Skin of body (tissue), 3 donors: ENCODE measurements at places on chromosomes 12 and 14.

DNA sequence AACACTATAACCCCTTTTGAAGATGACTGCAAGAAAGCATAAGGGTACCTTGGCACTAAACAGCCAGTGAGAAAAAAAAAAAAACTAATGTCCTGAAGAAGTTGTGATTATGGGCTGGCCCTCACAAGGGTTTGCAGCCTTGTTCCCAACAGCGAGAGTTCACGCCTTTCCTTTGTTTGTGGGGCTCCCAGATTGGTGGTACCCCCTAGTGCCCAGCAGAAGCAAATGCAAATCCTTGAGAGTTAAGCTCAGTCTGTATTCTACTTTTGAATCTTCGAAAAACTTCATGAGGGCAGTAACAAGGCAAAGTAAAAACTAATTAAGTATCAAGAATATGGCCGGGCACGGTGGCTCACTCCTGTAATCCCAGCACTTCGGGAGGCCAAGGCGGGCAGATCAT lies 238.9 kb upstream of the LMO3 start:
- DNase-seq = no peak

DNA sequence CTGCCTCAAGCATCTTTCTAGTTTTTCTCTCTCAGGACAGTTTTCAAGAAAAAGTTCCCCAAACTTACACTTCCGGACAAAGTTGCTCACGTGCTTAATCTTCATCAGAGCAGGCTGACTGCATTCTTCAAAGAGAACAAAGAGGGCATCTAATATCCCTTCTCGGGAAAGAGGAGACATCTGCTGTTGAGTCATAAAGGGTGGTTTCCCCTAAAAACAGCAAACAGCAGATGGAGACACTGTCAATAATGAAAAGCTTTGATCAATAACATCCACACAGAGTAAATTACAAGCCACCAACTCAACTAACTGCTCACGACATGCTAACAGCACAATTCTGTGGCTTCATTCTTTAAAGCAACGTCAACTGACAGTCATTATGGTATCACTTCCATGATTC lies 8.1 kb downstream of the CIT start:
- peak; percentile 38 for DNase-seq

GRCh38 chr12:112728864-112729263 lies 62.7 kb upstream of the RPH3A start:
- DNase-seq = no peak

- DNase-seq = no peak
These were observed 63.0 kb downstream of the GNS start for GRCh38 chr12:64696080-64696741.

DNA sequence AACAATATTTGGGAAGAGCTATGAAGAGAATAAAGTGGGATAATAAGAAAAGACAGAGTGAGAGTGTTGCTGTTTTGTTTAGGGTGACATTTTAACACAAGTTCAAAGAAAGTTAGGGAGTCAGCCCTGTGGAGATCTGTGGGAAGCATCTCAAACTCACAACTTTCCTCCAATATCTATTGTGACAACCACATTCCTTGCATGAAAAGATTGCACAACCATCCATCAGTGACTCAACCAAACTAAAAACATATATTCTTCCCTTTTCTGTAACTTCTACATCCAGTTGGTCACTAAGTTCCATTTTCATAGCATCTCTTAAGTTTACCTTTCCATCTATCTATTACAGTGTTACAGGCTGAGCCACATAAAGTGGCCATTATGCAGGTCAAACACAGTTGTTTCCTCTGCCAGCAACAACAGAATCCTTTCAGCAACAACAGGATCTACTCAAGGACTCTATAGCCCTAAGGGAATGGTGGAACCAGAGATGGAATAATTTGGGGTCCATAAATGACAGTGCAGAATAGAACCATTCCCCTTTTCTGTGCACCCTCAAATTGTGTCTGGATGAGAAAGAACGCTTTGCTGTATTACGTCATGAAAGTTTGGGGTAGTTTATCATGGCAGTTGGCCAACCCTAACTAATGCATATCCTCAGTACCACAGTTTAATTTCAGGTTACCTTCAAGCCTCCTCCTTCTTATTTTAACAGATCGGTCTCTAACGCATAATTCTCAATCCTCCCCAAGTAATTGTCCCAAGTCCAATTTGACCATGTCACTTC lies 118.8 kb downstream of the ST8SIA1 start:
- no peak for DNase-seq

GRCh38 chr12:64943686-64944085 lies 119.2 kb downstream of the TBC1D30 start:
- DNase-seq = no peak

GRCh38 chr14:94722397-94722796 lies 47.5 kb downstream of the GSC start:
- DNase-seq = no peak

- no peak for DNase-seq
These were observed 33.2 kb downstream of the SAMD4A start for GRCh38 chr14:54599966-54600716.

DNA sequence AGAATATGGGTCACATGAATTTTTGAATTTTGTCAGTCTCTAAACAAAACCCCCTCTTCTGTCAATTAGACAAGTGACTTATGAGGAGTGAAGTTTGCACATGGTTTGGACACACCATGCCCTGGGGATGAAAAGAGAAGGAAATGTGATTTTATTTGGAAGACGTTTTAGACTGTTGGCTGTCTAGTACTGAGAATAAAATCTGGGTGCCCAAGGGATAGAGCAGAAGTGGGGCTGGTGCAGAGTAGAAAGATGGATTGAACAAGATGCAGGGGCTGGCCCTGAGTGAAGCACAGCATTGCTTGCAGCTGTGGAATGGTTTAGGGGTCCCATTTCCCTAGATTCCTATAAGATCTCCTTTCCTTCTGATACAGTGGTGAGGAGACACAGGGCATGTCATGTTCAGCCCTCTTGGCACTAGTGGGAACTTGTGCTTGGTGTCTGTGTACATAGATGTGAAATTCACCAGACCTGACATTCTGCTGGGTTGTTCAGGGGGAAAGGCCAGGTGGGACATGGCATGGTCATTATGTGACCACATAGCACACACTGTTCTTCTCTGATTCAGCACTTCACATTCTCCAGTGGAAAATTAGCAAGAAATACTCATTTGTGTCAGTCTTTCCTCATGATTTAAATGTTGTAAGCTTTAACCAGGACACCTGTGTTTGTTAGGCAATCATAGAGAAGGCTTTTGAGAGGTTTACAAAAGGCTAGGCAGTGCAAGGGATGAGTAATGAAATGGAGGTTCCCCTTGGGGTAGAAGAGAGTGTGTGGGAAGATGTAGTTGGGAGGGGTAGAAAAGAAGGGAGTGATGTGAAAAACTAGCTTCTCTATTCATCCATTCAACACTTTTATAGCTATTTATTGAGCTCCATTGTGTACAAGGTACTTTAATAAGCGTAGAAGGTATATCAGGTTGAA lies 202.3 kb upstream of the IGF1 start:
- DNase-seq = no peak

- no peak for DNase-seq
These were observed 15.6 kb downstream of the APPL2 start for GRCh38 chr12:105220150-105220928.

GRCh38 chr12:61870658-61871484 lies 389.3 kb upstream of the USP15 start:
- DNase-seq = no peak

GRCh38 chr14:89292579-89293313 lies 124.3 kb downstream of the FOXN3 start:
- no peak for DNase-seq

GRCh38 chr14:95226801-95227200 lies 69.5 kb upstream of the DICER1 start:
- no peak for DNase-seq

DNA sequence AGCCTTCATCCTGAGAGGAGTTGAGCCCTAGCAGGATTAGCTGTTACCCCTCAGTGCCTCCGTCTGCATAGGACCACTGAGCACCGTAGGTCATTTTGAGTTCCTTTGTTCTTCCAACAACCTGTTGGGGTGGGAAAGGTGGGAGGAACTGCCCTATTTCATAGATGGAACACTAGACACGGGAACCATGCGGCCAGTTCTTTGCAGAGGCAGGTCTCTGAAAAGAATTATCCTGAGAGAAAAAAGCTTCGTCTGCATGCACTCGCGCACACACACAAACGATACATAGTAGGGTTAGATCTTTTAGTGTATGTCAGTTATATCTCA lies 28.5 kb downstream of the TRAFD1 start:
- DNase-seq = no peak

GRCh38 chr14:50835280-50835679 lies 4.3 kb upstream of the NIN start:
- DNase-seq = peak; percentile 18

DNA sequence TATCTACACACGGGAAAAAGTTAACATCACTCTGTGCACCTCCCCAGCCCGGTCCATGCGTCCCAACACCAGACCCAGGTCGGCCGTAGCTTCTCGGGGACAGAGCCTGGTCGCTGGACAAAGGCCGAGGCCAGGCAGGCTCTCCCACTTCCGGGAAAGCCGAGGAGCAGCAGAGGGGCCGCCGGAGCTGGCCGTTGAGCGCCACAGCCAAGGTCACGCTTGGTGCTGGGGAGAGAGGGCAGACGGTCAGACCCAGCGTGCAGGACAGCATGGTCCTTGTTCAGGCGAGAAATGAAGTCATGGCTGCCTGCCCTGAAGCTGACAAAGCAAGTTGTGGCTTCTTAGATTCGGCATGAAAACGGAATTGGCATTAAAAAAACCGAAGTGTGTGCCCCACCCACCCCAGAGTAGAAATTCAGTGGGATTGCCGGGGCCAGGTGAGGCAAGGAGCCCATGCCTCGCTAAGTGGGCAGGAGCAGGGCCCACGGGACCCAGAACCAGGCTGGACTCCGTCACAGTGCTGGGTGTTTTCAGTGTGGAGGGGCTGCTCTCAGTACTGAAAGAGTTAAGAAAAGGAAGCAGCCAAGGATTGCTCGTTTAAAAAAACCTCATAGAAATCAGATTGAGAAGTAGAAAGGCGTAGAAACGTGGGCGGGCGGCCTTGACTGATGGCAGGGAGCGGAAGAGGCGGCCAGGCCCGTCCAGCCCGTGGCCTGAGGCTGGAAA lies 4.3 kb downstream of the ARL6IP4 start:
- no peak for DNase-seq

DNA sequence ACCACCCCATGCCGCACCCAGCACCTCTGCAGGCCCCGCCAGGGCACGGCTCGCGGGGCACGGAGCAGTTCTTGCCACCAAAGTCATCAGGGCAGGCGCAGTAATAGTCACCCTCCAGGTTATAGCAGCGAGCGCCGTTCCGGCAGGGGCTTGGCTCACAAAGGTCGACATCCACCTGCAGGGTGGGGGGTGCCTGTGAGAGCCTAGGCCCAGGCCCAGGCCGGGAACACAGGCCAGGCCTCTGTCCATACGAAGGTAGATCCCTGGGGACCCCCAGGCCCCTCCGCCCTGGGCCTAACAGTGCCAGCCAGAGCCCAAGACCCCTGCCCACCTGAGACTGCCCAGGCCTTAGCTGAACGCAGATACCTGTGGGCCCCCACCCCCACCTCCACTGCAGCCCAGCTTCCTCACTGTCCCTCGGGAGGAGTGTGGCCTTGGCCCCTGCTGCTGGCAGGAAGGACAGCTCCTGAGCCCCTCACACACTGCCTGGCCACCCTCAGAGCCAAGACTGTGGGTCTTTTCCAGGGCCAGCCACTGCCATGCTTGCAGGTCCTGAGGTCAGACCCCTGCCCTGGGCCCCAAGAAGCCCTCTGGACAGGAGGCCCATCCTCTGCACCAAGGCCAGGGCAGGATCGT lies 19.3 kb downstream of the JAG2 start:
- no peak for DNase-seq

DNA sequence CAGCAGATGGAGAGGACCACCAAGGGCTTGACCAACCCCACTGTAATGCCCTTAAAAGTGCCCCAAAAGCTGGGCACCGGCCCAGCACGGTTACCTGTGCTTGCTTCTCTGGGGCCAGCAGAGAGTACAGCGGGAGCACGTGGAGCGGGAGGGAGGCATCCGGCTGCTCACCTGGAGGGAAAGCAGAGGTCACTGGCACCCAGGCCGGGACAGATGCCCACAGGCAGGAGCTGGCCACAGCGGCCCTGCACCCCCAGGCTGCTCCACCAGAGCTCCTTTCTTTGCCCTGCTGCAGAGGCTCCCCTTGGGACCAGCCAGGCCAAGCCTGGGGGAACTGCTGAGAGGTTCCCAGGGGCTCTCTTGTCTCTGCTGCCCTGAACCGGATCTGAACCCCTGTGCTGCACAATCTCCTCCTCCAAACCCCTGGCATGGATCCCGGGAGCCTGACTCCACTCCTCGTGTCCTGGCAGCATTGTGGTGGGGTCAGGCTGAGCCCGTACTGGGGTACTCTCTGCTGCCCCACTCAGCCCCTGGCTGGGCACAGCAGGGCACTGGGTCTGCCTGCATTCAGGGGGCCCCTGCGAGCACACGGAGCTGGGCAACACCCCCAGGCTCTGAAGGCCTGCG lies 24.0 kb downstream of the DHX37 start:
- no peak for DNase-seq

- peak; percentile 47 for DNase-seq
These were observed 414.5 kb downstream of the PCNX1 start for GRCh38 chr14:71321574-71322315.

DNA sequence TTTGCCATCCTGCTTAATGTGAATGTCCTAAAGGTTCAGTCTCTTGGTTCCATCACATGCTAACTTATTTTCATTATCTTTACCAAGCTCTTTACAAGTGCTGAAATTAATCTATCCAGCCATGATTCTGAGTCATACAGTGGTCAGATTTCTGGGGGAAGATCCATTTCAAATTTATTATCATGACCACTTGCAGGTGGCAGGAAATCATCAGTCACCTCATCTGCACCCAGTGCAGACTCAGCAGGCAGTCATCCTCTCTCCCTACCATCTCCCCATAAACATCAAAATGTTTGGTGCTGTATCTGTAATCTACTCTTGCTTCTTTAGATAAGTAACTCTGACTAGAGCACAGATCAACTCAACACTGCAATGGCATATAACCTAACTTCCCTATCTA lies 23.5 kb downstream of the ATG14 start:
- no peak for DNase-seq

DNA sequence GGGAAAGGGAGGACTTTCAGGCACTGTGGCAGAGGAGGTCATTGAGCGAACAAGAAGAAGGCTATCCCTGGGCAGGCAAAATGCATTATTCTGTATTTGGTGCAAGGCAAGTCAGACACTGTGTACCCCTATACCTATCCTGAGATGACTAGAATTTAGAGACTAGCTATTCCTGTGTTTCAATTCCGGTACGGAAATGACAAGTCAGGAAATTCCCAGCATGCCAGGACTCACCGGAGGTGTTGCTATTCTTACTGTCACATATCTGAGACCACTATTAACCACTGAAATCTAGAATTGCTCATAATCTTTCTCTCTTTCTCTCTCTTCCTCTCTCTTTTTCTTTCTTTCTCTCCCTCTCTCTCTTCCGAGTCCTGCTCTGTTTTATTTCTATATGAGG lies 297.1 kb downstream of the PDZRN4 start:
- DNase-seq = no peak

DNA sequence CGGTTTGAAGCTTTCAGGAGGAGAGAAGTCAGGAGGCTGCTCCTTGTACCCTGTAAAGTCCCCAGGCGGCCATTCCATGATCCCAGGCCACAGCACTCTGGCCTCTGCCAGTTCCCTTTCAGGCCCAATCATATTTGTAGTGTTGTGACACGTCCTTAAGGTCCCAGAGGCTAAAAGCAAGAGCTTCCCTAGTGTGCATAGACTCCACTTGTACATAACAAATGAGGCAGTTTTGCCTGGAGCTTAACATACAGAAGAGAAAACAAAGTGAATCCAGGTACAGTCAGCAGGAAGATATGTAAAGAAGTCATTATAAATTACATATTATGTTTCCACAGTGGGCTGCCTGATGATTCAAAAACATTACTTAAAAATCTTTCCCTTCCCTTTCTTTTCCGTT lies 81.1 kb upstream of the RPH3A start:
- DNase-seq = no peak

- DNase-seq = no peak
These were observed 36.0 kb downstream of the ACTN1 start for GRCh38 chr14:68943107-68943506.
